Pancreas (tissue), 10 donors: ENCODE measurements at places on chromosomes 2 and 18. TPM values are rescaled to one million over a fixed set of nuclear protein-coding genes. Genes with fewer than 3 reads are reported as not detected.

The GPBAR1 gene
- 2.1 TPM for polyA plus RNA-seq

The MC5R gene
- not detected for polyA plus RNA-seq

The KATNAL2 gene
- 1.9 TPM for polyA plus RNA-seq

The PLEK gene
- 1.0 TPM for polyA plus RNA-seq

The ADD2 gene
- 1.2 TPM for polyA plus RNA-seq

The PNPT1 gene
- 7.5 TPM for polyA plus RNA-seq

The LDLRAD4 gene
- 2.6 TPM for polyA plus RNA-seq

The LRP2 gene
- not detected for polyA plus RNA-seq

The CLEC4F gene
- 0.56 TPM for polyA plus RNA-seq

The CIDEA gene
- polyA plus RNA-seq: not detected

The SP140 gene
- 0.12 TPM for polyA plus RNA-seq

The CGREF1 gene
- 1.2 TPM for polyA plus RNA-seq

The MREG gene
- polyA plus RNA-seq: 2.4 TPM

The POTEC gene
- 0.04 TPM for polyA plus RNA-seq

The CROCC2 gene
- polyA plus RNA-seq: 0.05 TPM

The PDE6D gene
- 8.9 TPM for polyA plus RNA-seq

The HSPE1 gene
- 87.4 TPM for polyA plus RNA-seq

The SP5 gene
- 0.96 TPM for polyA plus RNA-seq

The GALNT3 gene
- 13.7 TPM for polyA plus RNA-seq

The ABCG8 gene
- polyA plus RNA-seq: not detected

The GRP gene
- 0.34 TPM for polyA plus RNA-seq

The TXNDC2 gene
- polyA plus RNA-seq: not detected

The PPM1B gene
- polyA plus RNA-seq: 22.8 TPM

The MAP3K20 gene
- 4.1 TPM for polyA plus RNA-seq

The G6PC2 gene
- 262 TPM for polyA plus RNA-seq

The ALK gene
- polyA plus RNA-seq: 0.05 TPM

The FIGN gene
- 2.1 TPM for polyA plus RNA-seq

The NFU1 gene
- polyA plus RNA-seq: 40.6 TPM

The IL36G gene
- not detected for polyA plus RNA-seq

The CCDC121 gene
- polyA plus RNA-seq: 2.0 TPM

The NT5DC4 gene
- not detected for polyA plus RNA-seq
